Stimulated activated CD4-positive, alpha-beta T cell treated with anti-CD3 and anti-CD28 coated beads, TNF-alpha, amount 100 ng/mL, for 24 hours (primary cell): ENCODE measurements at places on chromosomes 2 and 18.

DNA sequence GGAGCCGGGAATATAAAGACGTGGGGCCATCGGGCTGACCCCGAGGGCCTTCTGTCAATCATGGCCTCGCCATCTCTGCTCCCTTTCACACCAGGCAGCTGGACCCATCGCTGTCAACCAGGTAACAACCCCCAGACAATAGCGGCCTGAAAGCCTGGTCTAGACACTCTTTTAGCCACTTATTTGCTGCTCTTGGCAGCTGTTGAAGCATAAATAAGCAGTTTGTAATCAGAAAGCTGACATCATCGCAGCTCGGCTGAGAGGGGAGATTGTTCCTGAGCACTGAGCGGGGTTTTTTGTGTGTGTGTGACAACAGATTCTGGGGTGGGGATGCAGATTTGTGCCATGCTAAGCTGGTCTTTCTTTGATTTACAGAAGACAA lies 423.6 kb upstream of the POU3F3 start:
- DNase-seq = no peak

DNA sequence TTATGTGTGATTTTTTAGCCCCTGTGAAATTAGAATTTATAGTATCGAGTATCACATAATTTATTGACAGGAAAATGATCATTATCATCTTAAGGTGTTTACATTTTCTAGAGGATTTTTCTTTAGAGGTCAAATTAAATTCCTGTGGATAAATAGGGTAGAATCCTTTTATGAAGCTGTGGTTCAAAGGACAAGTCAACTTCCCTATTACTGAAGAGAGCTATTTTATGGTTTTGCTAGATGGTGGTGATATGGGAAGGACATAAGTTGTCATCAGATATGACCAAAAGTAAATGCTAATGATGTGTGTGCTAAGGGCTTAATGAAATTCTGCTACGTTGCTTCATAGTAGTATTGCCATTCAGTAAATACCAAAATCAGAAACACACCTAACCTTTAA lies 80.1 kb downstream of the EML4 start:
- DNase-seq = no peak

- no peak for DNase-seq
Observed at GRCh38 chr2:209441541-209441940, 17.7 kb downstream of the MAP2 start.

- DNase-seq = no peak
Observed at GRCh38 chr2:233124421-233125080, 64.4 kb downstream of the INPP5D start.

GRCh38 chr18:12278741-12279682 lies 24.9 kb downstream of the CIDEA start:
- no peak for DNase-seq

GRCh38 chr2:146209842-146210275 lies 1635.0 kb upstream of the ACVR2A start:
- no peak for DNase-seq

DNA sequence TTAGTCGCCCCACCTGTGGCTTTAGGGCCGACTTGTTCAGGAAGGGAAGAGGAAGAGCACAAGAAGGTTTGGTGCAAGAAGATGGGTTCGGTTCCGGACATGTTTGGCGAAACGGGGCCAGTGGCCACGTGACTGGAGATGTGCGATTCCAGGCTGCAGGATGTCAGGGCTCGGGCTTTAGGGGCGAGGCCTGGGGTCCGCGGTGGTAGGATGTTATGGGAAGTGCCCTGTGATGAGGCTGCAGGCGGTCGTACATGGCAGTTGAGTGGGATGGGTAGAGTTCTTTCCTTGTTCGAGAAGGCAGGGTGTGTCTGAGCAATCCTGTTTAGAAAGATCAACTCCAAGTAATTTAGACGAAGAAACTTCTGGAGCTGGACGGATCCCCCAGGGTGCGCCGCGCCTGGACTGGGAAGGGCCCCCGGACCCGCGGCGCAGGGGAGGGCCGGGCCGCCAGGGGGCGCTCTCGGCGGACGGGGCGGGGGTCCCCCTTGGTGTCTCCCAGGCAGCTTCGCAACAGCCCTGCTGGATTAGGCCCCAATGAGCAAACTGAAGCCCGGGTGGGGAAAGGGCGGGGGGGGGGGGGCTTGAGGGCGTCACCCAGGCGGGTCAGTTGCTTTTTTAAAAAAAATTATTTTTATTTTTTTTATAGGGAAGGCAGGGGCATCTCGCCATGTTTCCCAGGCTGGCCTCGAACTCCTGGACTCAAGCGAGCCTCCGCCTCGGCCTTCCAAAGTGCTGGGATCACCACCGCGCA lies 17.2 kb upstream of the SDC1 start:
- peak; percentile 18 for DNase-seq

- no peak for DNase-seq
Observed at GRCh38 chr2:232927793-232928550, 57.9 kb downstream of the SNORC start.

DNA sequence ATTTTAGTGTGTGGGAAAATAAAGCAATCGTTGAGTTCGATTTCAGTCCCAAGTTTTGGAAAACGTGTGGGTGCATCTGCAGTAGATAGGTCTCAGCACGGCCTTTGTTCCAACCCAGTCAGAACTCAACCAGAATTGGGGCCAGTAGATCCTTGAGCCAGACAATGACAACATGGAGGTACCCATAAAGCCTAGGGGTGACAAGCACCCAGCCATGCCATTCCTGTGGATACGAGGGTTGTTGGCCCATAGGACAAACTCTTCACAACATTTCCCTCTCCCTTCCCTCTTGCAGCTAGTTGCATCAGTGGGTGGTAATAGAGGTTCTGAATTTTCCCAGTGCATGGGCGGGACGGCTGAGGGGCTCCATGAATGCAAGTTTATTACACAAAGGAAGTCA lies 60.1 kb downstream of the ST3GAL5 start:
- DNase-seq = no peak

DNA sequence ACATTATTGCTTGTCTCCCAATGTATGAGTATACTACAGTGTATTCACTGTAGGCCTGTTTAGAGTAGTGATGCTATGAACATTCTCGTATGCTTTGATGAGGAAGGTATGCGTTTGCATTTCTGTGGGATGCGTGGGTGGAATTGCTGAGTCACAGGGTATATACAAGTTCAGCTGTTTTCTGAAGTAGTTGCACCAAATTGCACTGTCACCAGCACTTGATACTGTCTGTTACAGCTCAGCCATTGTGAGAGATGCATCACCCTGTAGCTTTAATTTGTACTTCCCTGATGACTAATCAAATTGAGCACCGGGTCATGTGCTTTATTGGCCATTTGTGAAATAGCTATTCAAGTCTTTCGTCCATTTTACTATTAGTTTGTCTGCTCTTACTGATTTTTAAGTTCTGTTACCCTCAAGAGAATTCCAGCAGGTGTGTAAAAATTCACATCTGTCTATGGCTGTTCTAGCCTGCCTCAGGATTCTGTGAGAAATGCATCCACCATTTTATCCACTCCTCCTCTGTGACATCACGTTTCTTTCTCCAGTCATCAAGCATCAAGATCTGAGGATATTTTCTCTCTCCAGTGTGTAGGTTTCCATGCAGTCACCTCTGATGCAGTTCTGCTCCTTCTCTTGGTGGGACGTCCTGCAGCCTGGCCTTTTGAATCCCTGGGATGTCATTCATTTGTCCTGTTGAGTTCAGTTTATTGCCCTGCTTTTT lies 72.5 kb downstream of the DGKD start:
- DNase-seq = peak; percentile 72

GRCh38 chr2:111702119-111702803 lies 181.7 kb downstream of the ANAPC1 start:
- peak; percentile 52 for DNase-seq

GRCh38 chr2:219656526-219656925 lies 29.1 kb downstream of the SLC4A3 start:
- DNase-seq = no peak

DNA sequence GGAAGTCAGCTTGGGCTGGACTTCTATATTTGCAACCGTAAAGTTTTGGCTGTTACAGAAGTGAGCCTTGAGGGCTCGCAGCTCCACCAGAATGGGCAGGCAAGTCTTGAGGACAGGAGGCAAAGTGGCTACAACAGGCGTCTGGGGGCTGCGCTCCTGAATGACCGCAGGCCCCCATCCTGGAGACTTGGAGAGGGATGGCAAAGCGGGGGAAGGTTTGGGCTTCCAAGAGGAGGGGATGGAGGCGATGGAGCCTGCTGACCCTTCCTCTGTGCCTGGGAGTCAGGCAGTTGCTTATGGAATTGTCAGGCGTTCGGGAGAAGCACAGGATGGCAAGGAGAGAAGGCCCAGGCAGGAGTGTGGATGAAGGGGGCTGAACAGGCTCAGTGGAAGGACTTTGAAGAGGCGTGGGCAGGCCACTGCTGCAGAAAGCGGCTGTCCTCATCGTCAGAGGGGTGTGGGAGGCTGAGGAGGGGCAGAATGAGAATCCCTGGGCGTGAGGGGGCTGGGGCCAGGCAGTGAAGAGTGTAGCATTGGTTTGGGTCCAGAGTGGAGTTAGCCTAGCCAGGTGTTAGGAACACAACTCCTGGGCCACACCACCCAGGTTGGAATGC lies 72.3 kb downstream of the INHBB start:
- no peak for DNase-seq

DNA sequence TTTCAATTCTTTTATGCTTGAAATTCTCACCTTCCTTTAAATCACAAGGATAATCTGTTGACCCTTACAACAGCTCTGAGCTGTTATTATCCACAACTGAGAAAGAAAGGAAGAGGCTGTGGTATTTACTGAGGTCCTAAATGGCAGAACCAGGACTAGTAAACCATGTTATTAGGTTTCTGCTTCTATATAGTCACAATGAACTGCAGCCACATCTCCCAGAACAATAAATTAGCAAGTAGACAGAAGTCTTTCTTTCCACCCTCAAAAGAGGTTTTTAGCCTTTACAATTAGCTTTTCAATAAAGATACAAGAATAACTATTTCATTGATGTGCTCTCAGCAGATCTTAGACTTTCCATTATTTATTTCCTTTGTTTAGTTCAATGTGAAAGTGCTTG lies 374.2 kb downstream of the NRXN1 start:
- DNase-seq = no peak

- DNase-seq = no peak
Observed at GRCh38 chr2:8171608-8172007, 510.2 kb upstream of the ID2 start.

DNA sequence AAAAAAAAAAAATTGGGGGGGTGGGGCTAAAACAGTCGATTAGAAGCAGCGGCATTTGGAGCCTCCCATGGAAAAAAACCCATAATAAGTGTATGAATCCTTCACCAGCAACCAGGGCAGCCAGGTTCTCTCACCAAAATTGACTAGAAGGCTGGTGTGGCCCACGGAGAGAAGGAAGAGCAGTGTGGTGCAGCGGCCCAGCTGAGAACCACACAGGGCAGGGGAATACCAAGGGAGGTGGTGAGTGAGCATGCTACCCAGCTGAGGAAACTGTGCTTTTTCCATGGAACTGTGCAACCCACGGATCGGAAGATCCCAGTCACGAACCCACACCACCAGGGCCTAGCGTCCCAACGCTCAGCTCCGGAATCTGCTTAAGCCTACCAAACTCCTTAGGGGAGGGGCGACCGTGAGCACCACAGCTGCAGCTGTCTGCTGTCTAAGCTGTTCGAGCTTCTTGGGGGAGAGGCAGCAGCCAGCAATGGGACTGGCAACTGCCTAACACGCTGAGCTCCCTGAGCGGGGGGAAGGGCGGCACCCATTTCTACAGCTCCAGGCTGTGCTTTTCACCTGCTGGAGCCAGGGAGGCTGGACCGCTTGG lies 1037.2 kb upstream of the ACVR2A start:
- no peak for DNase-seq
